ENCODE measurements at places on chromosomes 2 and 18.

DNA sequence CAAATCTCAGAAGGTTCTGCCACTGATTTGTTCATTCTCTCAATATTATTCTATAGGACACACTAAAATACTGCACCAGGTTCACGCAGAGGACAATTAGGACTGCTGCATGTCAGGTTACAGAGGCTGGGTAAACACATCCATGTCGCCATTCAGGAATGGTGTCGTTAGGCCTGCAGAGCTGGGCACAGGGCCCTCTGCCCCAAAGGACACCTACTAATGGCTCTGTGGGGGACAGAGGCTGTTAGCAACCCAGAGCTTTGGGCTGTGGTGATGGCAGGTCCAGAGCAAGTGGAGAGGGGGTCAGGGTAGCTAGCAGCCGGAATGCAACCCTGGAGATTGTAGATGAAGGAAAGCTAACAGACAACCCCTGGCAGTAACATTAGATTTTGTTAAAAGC, 115.9 kb downstream of the TTC32 start:
- DNase-seq: no peak

DNA sequence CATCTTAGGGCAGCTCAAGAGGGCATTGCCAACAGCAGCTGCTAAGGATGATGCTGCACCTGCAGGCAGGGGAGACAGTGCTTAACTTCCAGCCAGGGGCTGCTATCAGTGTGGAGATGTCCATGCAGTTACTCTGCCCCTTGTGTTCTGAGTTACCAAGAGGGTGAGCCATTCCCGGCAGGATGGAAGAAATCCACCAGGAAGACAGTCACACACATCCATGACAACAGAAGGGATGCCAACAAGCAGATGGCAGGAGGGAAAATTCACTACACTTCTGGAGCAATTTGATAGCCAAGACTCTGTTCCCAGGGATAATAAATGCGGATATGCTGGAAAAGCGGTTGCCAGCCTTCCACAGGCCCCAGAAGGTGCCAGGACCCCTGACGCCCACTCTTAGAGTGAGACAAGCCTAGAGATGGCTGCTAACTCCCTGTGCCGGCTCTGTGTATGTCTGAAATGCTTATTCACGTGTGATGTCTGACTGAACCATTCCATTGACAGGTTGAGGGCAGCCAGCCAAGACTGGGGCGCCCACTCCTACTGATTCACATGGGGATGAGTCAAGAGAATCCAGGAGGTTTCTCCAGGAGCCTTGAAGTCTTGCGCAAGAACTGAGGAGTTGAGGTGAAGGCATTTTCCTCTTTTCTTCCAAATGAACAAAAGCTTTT, 24.5 kb downstream of the LOXHD1 start:
- DNase-seq: no peak

- DNase-seq: no peak
These were observed 323.9 kb upstream of the RND3 start for GRCh38 chr2:150811259-150811855.

- DNase-seq: no peak
These were observed 87.2 kb downstream of the LONRF2 start for GRCh38 chr2:100235098-100235497.

DNA sequence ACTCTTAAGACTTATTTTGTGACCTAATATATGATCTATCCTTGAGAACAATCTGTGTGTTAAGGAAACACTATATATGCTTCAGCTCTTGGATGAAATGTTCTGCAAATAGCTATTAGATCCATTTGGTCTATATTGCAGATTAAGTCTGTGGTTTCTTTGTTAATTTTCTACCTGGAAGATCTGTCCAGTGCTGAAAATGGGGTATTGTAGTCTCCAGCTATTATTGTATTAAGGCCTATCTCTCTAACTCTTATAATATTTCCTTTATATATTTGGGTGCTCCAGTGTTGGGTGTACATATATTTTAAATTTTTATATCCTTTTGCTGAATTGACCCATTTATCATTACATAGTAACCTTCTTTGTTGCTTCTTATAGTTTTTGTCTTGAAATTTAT, 992.7 kb upstream of the CDH2 start:
- DNase-seq: no peak

- DNase-seq: no peak
These were observed 71.2 kb upstream of the CAVIN2 start for GRCh38 chr2:191917967-191918651.

- no peak for DNase-seq
These were observed 19.5 kb upstream of the MRO start for GRCh38 chr18:50839341-50839740.

GRCh38 chr2:237482485-237482884, 4.6 kb upstream of the MLPH start:
- DNase-seq: no peak

DNA sequence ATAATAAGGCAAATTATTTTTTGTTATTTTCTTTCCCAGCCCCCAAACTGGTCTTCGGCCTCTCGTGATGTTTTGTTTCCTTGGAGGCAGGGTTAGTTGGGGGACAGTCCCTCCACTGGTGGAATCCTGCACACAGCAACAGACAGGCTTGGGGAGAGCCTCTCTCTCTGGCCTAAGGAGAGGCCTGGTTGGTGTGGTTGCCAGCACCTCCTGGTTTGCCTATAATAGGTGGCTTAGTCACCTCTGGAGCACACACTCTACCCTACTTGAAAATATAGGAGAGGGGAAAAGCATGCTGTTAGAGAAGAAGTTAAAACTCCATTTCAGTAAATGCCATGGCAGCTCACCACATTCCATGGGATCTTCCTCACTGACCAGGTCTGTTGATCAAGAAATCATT, 417.2 kb upstream of the MEIS1 start:
- DNase-seq: no peak

GRCh38 chr2:128318776-128319464, at the start of gene HS6ST1:
TSS of gene HS6ST1 (minus strand) at chr2:128318868. CDS start at chr2:128318563, 305 bp downstream.
- DNase-seq: peak; percentile 80

GRCh38 chr2:164953279-164953678, 2.0 kb downstream of the SLC38A11 start:
- no peak for DNase-seq

GRCh38 chr2:204026294-204026693, 89.7 kb downstream of the ICOS start:
- no peak for DNase-seq

DNA sequence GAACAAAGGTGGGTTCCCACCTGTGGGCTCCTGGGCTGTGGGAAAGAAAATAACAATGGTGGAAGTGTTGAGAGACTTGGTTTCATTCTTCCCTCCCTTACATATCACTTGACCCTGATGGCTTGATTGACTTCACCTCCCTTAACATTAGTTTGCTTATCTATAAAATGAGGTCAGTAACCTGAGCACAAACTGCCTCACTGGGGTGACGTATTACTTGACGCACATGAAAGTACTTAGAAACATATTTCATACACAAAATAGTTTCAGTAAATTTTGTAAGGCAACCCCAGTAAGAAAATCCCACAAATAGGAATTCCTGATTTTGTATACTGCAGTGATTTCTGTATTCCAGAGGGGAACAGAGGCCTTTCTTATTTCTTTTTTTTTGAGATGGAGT, 29.4 kb upstream of the LPIN2 start:
- DNase-seq: no peak

GRCh38 chr18:48847807-48848486, 102.8 kb downstream of the SMAD7 start:
- no peak for DNase-seq

GRCh38 chr18:9130195-9130594, 6.4 kb upstream of the ANKRD12 start:
- no peak for DNase-seq

- DNase-seq: no peak
These were observed 201.1 kb downstream of the SPP2 start for GRCh38 chr2:234251326-234252271.

DNA sequence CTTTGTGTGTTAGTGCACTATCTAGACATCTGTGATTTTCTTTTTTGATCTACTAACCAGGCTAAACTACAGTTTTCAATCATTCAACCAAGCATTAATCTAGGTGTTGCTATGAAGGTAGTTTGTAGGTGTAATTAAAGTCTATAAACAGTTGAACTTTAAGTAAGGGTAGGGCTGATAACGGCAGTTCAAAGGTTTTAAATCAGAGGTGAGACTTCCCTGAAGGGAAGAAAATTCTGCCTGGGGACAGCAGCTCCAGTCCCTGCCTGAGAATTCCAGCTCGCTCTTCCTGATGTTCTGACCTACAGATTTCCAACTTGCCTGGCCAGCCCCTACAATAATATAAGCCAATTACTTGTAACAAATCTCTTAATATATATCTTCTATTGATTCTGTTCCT, 663.9 kb downstream of the MBD2 start:
- DNase-seq: no peak

DNA sequence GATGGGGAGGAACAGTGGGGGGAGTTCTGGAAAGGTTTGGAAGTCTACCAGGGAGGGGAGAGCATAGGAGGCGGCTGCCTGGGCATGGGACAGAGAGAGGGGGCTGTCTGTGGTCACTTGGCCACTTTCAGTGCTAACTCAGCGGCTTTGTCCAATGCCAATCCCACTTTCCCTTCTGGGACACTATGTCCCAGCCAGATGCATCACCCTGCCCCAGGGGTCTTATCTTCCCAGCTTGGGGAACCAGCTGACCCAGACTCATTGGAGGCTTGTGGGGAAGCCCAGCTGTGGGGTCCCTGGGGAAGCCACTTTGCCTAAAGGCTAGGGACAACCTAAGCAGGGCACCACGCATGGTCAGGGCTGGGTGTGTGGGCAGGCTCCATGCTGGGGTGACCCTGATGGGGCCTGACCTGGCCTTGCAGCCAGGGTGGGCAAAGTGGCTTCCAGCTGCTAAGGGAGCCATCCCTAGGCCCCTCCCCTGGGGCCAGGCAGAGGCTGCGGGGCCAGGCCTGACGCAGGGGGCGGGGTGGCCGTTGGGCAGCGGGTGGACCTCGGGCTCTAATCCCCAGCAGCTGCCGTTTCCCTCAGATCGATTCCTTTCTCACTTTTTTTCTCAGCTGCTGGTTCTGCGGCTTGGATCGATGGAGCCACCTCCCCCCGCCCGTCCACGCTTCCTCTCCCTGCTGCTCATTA, 1.6 kb upstream of the ASIC4 start:
- DNase-seq: no peak

DNA sequence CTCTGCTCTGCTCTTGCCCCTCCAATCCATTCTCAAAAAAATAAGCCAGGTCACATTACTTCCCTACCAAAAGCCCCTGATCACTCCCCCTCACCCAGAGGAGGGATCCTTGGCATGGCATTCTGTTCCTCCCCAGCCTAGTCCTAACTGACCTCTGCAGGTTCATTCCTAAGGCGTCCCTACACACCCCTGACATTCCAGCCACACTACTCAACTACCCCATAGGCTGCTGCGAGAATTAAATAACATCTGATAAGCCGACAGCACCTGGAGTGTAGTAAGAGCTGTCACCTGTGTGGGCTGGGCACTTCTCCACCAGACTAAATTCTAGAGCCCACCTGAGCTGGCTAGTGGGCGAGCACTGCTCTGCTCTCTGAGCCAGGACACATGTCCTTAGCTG, 44.7 kb upstream of the SLC1A4 start:
- no peak for DNase-seq

GRCh38 chr2:1256632-1257324, 156.5 kb upstream of the TPO start:
- no peak for DNase-seq

GRCh38 chr2:8628866-8629209, 53.0 kb upstream of the ID2 start:
- DNase-seq: no peak

GRCh38 chr2:125172181-125172580, 1147.1 kb downstream of the CNTNAP5 start:
- no peak for DNase-seq

- DNase-seq: no peak
These were observed 191.5 kb upstream of the FANCL start for GRCh38 chr2:58432491-58433170.

GRCh38 chr2:197799068-197799467, 5.3 kb upstream of the PLCL1 start:
- DNase-seq: no peak

- DNase-seq: no peak
These were observed 28.4 kb downstream of the SIX3 start for GRCh38 chr2:44969936-44970335.

GRCh38 chr2:207223051-207223450, 57.3 kb upstream of the KLF7 start:
- no peak for DNase-seq
